ENCODE measurements at places on chromosomes 5 and 9.

DNA sequence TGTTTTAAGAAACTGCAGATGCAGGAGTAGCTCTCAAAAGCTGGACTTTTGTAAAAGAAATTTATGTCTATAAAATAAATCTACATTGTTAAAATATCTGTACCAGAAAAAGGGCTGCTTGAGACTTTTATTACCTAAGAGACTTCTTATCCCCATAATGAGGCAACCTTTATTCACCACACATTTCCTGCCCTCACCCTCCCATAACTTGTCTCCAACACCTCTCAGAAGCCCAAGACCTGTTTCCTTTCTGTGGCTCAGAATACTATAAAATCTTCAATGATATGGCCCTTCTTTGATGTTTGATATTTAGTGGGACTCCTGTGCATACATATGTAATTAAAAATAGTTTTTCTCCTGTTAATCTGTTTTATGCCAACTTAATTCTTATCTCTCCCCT is 141.5 kb upstream of the FER start:
- DNase-seq = no peak

GRCh38 chr5:119313197-119313596 is 42.6 kb upstream of the TNFAIP8 start:
- no peak for DNase-seq

- no peak for DNase-seq
Observed at GRCh38 chr5:149113669-149114068, 27.6 kb upstream of the ABLIM3 start.

DNA sequence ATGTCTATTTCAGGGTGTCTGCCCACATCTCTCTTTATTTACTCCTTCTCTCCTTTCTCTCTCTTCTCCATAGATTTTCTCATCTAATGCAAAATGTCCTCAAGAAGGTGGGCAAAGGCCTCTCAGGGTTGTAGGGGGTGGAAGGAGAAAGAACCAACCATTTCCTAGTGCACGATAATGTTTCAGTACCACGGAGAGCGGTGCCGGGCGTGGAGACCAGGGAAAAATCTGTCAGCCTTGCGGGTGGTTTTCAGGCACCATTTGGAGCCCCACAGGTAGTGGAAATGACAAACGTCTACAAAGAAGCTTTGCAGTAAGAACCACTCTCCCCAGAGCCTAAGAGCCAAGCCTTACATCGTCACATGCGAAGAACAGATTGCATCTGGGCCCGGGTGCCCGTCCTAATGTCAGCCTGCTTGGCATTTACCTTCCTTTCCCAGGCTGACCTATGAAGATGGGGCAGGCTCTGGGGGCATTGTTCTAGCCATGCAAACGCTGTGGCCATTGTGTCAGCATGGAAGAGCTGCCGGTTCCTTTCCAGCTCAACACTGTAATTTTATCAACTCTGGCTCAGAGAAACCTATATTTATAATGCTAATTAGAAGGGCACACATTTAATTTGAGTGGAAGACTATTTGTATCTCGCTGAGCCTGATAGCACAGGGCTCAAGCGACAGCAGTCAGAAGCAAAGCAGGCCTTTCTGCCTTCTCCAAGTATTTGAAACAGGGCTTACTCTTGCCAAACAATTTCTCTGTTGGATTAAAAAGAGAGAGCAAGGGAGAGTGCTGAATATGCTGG is 430.1 kb upstream of the WWC1 start:
- peak; percentile 76 for DNase-seq

DNA sequence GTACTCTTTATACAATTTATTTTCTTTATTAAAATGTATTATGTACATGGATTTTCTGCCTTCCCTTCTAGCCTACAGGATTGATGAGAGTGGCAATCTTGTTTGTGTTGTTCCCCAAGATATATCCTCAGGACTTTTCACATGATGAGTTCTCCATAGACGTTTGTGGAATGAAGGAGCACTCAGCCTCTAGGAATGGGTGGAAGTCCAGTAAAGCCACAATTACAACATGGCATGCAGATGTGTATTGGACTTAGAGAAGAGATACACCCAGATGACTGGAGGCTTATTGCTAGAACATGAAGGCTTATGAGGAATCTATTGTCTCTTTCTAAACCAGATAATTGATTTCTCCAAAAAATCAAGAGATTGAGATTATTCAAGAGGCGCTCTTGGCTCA is 8.2 kb upstream of the DOCK2 start:
- no peak for DNase-seq
